Suppressor macrophage (primary cell): ENCODE measurements at places on chromosomes 7 and 10.
A peak's percentile ranks its signal among the peaks of the same experiment; 100 is the strongest.

DNA sequence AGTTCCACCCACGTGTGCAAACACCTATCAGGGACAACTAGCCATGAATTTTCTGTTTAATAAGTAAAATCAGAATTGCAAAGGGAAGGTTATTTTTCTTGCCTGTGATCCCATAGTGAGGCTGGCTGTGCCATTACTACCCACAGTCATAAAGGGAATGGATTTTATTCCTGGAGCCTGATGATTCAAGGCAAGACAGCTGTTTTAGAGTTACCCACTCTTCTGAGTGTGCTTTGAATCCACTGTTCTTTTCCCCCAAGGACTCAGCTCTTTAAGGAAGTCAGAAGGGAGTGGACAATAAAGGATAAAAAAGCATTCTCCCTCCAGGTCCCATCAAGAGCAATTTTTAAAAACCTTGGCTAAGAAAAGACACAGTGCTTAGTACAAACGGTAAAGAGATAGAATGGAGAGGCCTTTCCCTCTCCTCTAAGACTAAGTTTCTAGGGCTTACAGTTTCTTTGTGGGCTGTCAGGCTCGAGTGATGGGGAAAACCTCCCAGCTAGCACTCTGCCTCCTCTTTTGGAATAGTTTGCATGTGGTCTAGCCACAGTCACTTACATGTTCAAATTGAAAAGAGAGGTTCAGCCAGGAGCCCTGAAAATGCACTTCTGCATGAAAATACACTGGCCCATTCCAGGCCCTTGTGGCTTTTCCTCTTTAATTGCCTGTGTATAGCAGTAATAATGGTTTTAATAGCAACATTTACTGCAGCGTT, 5.1 kb upstream of the LRRC4 start:
- DNase-seq: no peak

- no peak for DNase-seq
Observed at GRCh38 chr7:28708033-28708951, 249.8 kb downstream of the TRIL start.

DNA sequence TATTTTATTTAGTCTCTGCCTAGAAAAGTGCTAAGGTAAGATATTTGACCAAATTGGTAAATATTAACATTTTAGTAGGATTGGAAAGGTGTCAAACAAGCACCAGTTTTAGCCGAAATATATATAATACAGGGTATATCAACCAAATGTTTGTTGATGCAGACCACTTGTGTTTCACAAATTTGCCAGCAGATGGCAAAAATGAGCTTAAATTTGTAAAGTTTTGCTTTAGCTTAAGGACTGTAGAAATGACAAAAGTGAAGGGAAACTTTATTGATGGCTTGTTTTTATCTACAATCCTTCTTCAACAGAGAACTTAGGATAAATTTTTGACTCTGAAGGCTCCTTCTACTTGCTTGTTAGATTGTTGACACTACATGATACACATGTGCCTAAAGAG, 4.8 kb upstream of the POLR1F start:
- DNase-seq: peak; percentile 57

GRCh38 chr7:113371416-113372043, 253.2 kb upstream of the SMIM30 start:
- no peak for DNase-seq

GRCh38 chr10:9786101-9786500, 1231.6 kb upstream of the CELF2 start:
- DNase-seq: peak; percentile 3

- no peak for DNase-seq
Observed at GRCh38 chr7:142812437-142813215, 41.9 kb downstream of the PRSS2 start.

GRCh38 chr10:17779784-17780183, 27.8 kb downstream of the TMEM236 start:
- peak; percentile 45 for DNase-seq

- peak; percentile 33 for DNase-seq
Observed at GRCh38 chr7:102321351-102322201, 34.7 kb downstream of the SPDYE6 start.

DNA sequence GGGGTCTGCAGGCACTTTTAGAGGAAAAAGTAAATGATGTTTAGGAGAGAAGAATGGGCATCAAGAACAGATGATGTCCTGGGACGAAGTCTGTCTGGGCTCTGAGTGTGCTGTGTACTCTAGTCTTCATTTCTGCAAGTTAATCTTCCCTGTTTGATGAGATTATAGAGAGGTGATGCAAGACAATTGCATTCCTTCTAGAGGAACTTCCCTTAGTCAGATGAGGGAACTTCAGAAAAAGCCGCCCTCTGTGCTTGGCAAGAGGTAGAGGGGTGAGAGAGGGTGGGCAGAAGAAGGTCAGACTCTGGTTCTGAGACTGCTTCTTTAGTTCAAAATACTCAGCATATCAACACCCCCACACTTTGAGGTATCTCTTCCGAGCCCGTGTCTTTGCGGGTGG, 797.9 kb downstream of the LRMDA start:
- DNase-seq: peak; percentile 52

DNA sequence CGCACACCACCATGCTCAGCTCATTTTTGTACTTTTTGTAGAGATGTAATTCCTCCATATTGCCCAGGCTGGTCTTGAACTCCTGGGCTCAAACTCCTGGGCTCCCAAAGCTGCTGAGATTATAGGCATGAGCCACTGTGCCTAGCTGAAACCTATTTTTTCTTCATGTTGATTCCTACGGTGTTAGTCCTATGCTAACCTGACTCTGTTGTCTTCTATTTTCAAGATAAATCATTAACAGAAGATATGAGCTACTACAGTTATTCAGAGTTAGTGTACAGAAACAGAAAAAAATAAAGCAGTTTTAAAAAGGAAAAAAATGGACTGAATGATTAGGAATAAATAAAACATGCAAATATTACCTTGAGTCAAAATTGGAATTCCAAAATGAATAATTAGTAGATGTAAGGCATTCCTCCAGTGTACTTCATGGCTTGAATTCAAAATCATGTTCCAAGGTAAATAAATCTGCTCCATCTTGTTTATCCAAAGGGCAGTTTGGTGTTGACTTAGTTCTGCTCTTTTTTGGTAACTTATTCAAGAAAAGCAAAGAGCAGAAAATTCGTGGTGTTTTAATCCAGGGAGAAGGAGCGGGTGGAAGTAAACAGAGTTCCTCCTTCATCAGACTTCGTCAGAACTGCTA, 185.8 kb downstream of the CACNB2 start:
- DNase-seq: no peak

- DNase-seq: peak; percentile 96
Observed at GRCh38 chr7:36115448-36116321, 37.4 kb upstream of the EEPD1 start.

- DNase-seq: no peak
Observed at GRCh38 chr7:47241112-47242065, 340.5 kb downstream of the TNS3 start.

DNA sequence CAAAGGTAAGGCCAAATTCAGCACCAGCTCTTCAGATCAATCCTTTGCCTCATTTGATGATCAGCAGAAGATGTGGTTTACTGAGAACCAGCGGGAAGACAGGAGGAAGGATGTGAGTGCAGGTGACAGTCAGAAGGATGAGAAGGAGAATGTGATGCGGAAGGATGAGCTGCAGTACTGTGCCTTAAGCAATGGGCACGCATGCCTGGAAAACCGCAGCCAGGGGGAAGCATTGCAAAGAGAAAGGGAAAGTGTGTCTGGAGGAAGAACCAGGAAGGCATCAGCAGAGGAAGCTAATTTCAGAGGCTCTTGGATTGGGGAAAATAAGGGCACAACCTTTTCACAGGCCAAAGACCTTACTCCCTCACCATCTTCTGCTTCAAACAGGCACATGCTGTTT, 25.7 kb downstream of the C10orf71 start:
- peak; percentile 59 for DNase-seq

DNA sequence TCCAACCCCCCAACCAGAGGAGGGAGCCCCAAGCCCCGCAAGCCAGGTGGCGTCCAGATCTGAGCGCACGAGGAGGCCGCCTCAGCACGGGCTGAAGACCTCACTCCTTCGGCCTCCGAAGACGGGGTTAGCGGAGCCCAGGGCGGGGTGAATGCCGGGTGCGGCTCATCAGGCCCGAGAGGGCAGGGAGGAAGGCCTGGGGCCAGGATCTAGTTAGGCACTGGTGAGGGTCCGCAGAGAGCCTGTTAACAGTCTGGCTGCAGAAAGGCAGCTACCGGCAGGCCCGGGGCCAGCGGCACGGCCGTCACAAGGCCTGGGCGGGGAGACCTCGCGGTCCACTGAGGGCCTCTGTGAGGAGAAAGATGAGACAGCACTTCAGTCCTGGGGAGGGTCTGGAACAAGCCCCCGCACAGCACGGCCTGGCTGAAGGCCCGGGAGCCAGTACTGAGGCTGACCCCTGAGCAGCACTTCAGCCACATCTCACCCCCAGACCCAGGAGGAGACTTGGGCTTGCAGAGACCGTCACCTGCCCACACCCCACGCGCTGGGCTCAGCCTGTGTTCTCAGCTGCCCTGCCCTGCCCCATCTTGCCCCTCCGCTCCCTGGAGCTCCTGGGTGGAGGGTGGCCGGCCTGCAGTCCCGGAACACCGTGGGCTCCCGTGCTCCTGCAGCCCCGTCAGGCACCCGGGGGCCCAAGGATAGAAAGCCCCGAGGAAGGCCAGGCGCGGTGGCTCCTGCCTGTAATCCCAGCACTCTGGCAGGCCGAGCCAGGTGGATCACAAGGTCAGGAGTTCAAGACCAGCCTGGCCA, 193.2 kb downstream of the ELFN1 start:
- DNase-seq: no peak
